ENCODE measurements at places on chromosomes 5 and 9. TPM values are rescaled to one million over a fixed set of nuclear protein-coding genes. Genes with fewer than 3 reads are reported as not detected.

GRCh38 chr9:18890372-18890771 lies 142.6 kb downstream of the SAXO1 start:
- peak; percentile 44 for ATAC-seq

GRCh38 chr5:98101131-98101530 lies 672.3 kb upstream of the RGMB start:
- ATAC-seq = no peak

GRCh38 chr5:150440948-150441812 lies 8.4 kb downstream of the RPS14 start:
- peak; percentile 30 for ATAC-seq

DNA sequence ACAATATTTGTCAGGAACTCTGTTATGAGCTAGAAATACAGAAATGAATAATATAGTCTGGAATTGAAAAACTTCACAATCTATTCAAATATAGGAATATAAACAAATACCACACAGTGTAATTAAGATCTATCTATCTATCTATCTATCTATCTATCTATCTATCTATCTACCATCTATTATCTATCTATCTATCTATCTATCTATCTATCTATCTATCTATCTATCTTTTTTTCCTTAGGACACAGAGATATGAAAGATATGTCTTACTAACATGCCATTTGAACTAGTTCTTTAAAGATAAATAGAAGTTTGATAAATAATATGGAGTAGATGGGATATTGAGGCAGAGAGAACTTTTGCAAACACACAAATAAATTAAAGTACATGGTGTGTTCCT lies 357.8 kb downstream of the PARP8 start:
- ATAC-seq = no peak

Gene NANS
- total RNA-seq = 35.6 TPM

DNA sequence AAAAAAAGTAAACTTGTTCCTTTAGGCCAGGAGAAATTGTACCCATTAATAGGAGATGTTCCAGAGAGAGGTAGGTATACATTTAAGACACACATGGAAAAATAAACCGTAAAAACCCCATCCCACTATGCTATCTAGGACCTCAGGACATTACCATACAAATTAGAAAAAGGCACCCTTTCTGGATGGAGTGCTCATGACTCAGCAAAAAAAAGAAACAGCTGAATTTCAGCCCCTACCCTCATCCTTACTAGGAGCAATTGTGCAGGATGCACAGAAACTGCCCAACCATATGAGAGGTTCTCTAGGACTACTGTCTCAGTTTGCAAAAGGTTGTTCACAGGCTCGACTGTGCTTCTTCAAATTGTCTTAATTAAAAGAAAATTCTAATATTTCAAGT lies 368.2 kb downstream of the HINT1 start:
- no peak for ATAC-seq

- ATAC-seq = no peak
These were observed 9.0 kb downstream of the OR1J1 start for GRCh38 chr9:122468735-122469134.

GRCh38 chr9:70385426-70385825 lies 29.0 kb downstream of the KLF9 start:
- no peak for ATAC-seq

Gene SLC22A4
- total RNA-seq = 0.28 TPM

DNA sequence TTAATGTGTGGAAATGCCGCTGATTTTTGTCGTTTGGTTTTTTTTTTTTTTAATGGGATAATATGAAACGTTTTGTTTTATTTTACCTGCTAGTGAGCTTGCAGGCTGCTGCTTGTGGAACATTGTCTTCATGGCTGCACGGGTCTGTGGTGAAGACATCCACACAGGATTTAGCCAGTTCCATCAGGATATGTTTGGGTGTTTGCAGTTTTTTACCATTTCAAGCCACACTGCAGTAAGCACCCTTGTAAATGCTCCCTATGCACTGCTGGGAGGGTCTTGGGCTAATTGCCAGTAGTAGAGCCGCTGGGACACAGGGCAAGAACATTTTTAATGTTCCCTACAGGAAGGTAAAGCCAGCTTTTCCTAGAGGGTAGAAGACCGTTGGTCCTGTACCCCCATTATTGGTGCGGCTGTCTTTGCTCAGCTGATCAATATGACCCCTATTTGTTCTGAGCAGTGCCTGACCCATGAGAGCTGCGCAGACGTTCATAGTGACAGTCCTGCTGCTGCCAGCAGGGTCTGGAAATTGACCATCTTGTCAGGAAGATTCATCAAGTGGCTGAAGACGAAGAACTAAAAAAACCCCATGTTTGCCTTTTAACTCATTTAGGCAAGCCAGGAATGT lies 20.5 kb upstream of the EEIG1 start:
- no peak for ATAC-seq

DNA sequence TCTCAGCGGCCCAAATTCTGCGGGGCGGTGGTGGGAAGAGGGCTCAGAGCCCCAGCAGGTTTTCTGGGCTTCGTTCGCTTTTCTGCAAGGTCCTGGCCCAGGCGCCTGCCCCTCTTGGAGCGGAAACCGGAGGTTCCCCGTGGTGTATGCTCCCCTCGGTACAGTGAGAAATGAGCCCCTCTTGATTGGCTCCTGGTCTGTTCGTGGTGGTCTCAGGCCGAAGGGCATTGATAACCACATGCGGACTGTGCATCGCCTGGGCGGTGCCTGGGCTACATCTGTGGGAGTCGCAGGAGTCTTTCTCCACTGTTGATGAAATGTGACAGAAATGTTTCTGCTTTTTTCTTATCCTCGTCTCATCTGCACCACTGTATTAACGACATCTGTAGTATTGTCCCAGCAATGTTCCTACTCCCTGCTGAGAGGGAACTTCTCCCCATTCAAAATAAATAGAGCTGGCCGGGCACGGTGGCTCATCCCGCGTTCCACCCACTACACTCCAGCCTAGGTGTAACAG lies 682 bp downstream of the MAN1B1 start:
- no peak for ATAC-seq

GRCh38 chr9:109726119-109726518 lies 53.9 kb upstream of the PALM2AKAP2 start:
- ATAC-seq = no peak

DNA sequence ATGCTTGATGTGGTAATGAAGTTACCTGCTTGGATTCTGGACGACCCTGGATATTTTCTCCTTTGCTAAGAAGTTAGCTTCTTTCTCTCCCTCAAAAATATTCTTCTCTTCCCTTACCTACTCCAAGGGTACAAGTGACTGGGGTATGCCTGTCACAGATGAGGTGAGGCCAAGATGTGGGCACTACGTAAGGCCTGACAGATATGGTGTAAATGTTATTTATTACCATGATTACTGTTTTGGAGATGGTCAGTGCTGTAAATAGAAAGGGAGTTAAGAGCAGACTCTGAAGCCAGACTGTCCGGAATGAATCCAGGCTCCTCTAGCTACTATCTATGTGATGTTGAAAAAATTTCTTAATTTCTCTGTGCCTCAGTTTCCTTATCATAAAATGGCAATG lies 1.1 kb upstream of the KIAA1958 start:
- no peak for ATAC-seq

GRCh38 chr5:142529626-142530278 lies 156.1 kb downstream of the FGF1 start:
- ATAC-seq = peak; percentile 100

DNA sequence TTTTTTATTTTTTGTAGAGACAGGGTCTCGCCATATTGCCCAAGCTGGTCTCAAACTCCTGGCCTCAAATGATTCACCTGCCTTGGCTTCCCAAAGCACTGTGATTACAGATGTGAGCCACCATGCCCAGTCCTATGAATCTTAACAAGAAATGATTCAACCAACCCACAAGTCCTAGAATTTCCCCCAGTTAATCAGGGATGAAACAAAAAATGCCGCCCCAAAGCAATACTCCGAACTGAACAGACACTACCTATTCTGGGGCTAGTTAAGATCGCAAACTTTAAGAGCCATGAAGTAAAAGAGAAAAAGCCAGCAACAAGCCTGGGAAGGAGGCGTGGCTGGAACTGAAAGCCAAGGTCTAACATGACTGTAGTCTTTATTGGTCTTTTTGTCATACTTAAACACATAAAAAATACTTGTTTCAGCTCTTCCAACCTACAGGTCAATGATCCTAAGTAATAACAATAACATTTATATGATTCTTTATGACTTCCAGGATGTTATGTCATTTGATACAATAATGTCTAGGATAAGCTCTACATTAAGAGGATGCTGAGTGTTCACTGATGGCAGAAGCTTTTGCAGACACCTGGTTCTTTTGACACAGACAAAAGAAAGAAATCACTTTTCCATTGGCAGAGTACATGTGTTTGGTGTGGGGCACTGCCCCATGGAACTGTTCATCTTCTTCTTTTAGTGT lies 361.1 kb upstream of the TLE4 start:
- no peak for ATAC-seq

DNA sequence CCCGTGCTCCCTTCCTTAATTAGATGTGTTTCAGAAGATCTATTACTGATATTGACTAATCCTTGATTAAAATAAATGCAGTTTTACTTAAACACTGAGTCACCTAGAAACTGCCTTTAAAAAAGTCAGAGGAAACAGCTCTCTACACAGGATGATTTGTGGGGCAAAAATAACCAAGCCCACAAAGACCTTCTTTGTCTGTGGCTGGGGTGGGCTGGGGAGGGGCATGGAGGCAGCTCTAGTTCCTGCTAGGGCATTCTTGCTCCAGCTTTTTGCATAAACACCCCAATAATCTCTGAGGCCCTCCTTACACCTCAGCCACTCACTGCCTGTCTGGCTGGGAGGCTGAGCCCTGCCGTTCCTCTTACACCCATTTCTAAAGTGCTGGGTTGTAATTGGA lies 227.6 kb upstream of the DAP start:
- ATAC-seq = no peak

DNA sequence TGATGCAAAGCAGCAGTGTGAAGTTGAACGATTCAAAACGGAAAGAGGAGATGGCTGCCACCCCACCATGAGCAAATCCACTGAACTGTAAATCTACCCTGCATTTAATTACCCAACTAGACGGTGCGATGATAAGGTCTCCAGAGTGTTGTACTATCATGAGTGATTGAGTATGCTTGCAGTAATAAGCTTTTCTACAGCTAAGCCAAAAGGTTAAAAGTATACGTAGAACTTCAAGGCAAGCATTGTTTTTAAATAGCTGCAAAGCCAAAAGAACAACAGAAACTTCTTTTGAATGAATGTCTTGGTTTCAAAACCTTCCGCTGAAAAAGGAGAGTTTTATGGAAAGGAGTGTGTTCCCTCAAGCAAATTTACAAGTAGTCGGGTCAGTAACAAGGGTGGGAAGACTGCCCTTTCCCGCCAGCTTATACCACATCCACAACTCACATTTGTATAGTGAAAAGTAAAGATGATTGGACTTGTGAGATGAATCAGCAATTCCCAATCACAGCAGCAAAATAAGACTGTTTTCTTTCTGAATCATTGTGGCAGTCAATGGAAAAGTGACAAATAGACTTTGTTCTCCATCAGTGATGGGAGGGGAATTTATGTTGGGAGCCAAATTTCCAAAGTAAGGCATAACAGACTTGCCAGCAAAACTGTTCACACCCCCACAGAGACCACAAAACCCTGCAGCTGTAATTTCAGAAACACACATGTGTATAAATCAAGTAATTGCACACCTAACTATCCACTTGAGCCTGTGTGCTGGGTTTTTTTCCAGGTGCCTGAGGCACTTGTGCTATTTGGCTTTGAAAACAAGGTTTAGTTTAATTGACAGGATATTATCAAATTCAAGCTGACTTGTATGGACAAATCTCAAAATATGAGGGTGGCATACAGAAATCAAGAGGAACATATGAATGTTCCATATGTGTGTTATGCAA lies 407.7 kb upstream of the GRAMD2B start:
- ATAC-seq = no peak

DNA sequence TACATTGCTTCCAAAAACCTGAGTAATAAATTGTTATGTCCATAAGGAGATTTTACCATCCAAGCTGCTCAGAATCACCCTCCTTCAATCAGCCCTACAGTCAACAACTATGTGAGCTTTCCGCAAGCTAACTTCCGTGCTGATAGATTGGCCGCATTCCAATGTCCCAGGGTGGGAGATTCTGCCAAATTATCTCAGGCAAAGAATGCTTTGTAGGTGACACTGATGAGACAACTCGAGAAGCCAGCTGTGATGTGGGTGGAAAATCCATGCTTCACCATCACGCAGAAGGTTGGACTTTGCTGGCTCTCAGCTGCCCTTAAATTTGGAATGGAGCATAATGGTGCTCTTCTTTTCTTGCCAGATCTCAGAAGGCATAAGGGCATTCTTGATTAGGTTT lies 44.9 kb upstream of the HCN1 start:
- ATAC-seq = no peak

GRCh38 chr5:1111727-1112289 lies at the start of gene SLC12A7:
TSS of gene SLC12A7 (minus strand) at chr5:1112063. CDS start at chr5:1111991, 72 bp downstream.
- ATAC-seq = peak; percentile 62

- ATAC-seq = peak; percentile 64
These were observed 43.4 kb upstream of the EXOC3 start for GRCh38 chr5:399296-400281.

DNA sequence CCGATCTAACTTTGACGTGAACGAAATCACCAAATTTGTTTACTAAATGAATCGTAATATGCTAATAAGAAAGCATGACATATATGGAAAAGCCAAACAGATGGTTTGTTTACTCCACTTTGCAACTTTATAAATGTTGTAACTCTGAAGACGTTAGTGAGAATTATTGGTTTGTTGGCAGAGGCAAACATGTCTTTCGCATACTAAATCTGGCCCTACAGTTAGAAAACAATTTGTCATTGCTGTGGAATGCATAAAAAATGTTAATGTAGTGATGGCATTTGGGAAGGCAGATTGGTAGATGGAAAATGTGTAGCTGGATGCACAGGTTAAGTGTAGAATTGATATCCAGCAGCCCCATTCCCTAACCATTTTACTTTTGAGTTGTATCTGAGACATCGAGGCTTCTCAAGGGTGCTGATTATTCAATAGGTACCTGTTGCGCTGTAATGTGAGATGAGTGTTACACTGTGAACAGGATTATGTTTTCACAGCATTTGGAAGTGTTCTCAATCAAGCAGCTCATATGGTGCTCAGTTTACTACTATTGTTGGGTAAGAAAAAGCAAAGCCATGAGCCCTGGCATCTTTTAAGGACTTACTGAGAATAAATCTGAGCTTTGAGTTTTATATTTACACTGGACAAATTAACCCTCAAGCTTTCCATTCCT lies 444.8 kb downstream of the BNC2 start:
- ATAC-seq = no peak

Gene RANBP3L
- total RNA-seq = 0.16 TPM

Gene MZB1
- 3.3 TPM for total RNA-seq

DNA sequence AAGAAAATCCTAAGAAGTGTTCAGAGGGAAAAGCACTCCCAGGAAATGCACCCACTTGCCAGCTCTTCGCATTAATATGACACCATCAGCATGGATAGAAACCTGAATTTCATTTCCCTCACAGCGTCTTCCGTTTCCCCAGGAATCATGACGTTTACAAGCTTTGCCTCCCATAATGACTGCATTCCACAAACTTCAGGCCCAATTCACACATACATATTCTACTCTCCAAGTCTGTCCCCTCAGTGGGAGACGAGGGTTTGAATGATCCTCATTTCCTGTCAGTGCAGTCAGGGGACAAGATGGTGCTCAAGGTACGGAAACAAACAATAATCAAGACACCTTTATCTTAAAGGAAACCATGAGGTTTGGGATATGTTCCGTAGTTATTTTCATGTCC lies 44.9 kb upstream of the MAN2A1 start:
- ATAC-seq = no peak

- peak; percentile 98 for ATAC-seq
These were observed 80.4 kb upstream of the ADAMTSL1 start for GRCh38 chr9:18393340-18394130.

Gene MORN5
- total RNA-seq = not detected

GRCh38 chr9:122777935-122778627 lies 10.7 kb upstream of the OR5C1 start:
- ATAC-seq = no peak

GRCh38 chr5:77900691-77901090 lies 124.6 kb upstream of the TBCA start:
- ATAC-seq = no peak

Measured in esophagus mucosa (tissue), 1 donor.